Stimulated activated naive CD8-positive, alpha-beta T cell treated with anti-CD3 and anti-CD28 coated beads, Interleukin-15, amount 100 ng/mL, for 72 hours (primary cell): ENCODE measurements at places on chromosomes 7 and 10.

DNA sequence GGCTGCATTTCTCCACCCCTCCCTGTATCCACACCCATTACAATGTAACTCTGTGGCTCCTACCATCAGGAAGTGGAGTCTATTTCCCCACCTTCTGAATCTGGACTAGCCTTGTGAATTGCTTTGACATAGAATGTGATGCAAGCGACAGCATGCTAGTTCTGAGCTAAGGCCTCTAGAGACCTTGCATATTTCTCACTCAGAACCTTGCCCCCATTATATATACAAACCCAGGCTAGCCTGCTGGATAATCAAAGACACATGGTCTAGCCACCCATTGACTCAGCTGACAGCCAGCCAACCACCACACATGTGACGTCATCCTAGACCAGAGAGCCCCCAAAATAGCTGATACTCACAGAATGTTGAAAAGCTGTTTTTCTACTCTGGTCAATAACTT lies 77.9 kb downstream of the CCDC71L start:
- DNase-seq, result no peak

DNA sequence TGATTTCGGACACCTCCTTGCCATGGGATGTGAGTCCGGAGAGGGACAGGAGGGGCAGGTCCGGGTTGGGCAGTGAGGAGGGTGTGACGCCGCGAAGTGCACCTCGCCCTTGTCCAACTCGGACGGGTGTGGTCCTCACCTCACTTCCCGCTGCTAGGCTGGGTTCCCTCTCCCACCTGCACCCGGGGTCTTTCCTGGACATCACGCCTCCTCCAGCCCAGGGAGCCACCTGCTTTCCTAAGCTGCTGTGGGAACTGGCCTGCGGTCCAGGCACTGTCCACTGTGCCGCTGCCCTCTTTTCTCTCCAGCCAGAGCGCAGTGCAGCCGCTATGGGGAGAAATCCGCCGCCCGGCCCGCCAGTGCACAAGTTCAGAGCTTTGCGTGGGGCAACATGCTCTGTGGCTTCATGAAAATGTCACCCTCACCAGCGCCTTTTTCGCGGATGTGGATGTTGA lies 45.0 kb upstream of the ZNF716 start:
- DNase-seq, result no peak

DNA sequence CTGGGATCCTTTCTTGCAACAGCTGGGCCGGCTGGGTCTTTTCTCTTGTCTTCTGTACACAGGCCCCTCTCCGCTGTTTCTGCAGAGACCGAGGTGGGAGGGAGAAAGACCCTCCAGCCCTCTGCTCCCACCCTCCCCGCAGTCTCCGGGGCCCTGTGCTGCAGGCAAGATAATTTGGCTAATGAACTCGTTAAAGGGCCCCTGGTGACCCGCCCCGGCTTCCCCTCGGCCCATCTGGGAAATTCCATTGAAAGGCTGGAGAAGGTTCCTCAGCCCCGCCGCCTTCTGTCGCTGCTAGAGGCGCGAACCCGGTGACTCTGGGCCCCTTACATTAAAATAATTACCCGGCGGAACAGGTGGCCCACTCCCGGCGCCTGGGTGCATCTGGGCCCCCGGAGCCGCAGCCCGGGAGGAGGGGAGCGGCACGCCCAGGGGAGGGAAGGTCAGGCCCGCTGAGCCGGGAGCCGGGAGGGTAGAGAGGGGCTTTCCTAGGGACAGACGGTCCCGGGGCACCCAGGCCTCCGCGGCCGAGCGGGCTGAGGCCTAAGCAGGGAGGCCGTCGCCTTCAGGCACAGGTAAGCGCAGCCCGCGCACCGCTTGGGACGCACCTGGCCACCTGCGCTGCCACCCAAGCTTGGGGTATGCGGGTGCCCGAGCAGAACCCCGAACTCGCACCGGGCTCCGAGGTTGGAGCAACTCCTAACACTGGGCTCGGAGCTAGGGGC lies 7.3 kb upstream of the MNX1 start:
- DNase-seq, result no peak

- DNase-seq, result no peak
Measured at GRCh38 chr7:107505997-107506673, 36.3 kb downstream of the GPR22 start.

DNA sequence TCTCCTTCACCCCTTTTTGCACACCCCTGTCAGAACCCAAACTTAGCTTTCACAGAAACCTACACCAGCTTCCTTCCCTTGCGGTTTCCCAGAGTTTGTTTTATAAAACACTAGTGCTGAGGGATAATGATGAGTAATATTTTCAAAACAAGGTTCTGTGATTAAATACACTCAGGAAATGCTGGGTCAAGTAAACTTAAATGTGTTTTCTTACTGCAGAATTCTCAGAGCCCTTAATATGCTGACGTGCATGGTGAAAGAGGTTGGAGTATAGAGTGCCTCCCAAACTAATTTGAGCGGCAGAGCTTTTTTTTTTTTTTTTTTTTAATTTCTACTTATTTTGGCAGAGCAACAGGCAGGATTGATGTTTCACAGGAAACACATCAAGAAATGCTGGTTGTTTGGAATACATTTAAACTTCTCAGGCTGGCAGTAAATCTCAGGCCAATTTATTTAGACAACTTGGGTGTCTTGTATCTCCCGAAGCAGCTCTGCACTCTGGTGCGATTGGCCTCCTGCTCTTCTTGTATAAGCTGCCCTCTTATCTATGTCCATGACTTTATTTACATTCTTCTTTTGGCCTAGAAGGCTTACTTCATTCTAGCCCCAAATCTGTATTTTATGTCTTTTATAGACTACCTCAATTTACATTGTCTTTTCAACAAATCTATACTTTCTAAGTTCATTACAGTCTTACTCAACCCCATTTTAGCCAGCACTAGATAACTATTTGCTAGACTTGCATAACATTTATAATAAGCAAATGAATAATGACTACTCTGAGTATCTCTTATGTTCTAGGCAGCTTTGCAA lies 165.4 kb downstream of the BMPER start:
- DNase-seq, result no peak
